Effector memory CD8-positive, alpha-beta T cell (primary cell): ENCODE measurements at places on chromosomes 4 and X.

- H3K36me3 ChIP-seq = peaks cover 19% of the 10 kb centered on the region
- peaks cover 26% of the 10 kb centered on the region for H3K4me1 ChIP-seq
- H3K27me3 ChIP-seq = peaks cover 88% of the 10 kb centered on the region
- H3K4me3 ChIP-seq = peak within 1 kb of the TSS; percentile 83
- no peak for DNase-seq
- no peak within 1 kb of the TSS for H3K27ac ChIP-seq
Observed at GRCh38 chr4:13543839-13544605, at the start of gene NKX3-2. NKX3-2 (minus strand) TSS chr4:13544508; CDS start chr4:13544414, 94 bp downstream.

DNA sequence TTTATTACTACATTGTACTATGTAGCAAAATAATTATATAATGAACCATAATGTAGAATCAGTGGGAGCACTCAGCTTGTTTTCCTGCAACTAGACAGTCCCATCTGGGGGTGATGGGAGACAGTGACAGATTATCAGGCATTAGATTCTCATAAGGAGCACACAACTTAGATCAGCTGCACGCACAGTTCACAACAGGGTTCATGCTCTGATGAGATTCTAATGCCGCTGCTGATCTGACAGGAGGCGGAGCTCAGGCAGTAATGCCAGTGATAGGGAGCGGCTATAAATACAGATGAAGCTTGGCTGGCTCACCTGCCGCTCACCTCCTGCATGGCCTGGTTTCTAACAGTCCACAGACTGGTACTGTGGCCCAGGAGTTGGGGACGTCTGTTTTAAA lies 199.2 kb downstream of the MAB21L2 start:
- H3K36me3 ChIP-seq = peaks cover 1% of the 10 kb centered on the region
- DNase-seq = no peak
- no peaks in the 10 kb centered on the region for H3K27me3 ChIP-seq
- H3K4me1 ChIP-seq = peaks cover 4% of the 10 kb centered on the region
- H3K4me3 ChIP-seq = no peak overlapping the region
- no peak overlapping the region for H3K27ac ChIP-seq

DNA sequence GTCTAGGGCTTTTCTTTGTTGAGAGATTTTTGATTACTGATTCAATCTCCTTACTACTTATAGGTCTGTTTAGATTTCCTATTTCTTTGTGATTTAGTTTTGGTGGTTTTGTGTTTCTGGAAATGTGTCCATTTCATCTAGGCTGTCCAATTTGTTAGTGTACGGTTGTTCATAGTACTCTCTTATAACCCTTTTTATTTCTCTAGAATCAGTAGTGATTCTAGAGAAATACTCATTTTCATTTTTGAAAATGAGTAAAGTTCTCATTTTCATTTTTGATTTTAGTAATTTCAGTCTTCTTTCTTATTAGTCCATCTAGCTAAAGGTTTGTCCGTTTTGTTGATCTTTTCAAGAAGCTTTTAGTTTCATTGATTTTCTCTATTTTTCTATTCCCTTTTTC lies 7.5 kb downstream of the IL13RA1 start:
- no peak for DNase-seq
- H3K27me3 ChIP-seq = peaks cover 24% of the 10 kb centered on the region
- H3K36me3 ChIP-seq = no peaks in the 10 kb centered on the region
- H3K4me3 ChIP-seq = no peak overlapping the region
- no peak overlapping the region for H3K27ac ChIP-seq

DNA sequence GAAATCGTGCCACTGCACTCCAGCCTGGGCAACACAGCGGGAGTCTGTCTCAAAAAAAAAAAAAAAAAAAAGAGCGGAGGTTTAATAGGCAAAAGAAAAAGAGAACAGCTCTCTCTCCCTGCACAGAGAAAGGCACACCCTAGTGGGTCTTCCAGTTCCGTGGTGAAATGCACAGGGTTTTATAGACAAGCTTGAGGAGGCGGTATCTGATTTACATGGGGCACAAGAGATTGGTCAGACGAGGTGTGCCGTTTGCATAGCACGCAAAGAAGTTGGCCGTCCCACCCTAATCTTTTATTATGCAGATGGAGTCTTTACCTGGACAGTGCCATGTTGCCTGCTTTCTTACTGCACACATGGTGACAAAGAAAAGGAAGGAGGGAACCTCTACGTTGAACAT lies 33.5 kb upstream of the REST start:
- no peak overlapping the region for H3K27ac ChIP-seq
- no peak overlapping the region for H3K4me3 ChIP-seq
- peaks cover 3% of the 10 kb centered on the region for H3K4me1 ChIP-seq
- DNase-seq = no peak
- H3K27me3 ChIP-seq = no peaks in the 10 kb centered on the region

- H3K4me3 ChIP-seq = no peak overlapping the region
- no peak for DNase-seq
- no peak overlapping the region for H3K27ac ChIP-seq
- H3K4me1 ChIP-seq = no peaks in the 10 kb centered on the region
- H3K36me3 ChIP-seq = no peaks in the 10 kb centered on the region
Observed at GRCh38 chr4:61500883-61501282, 300.8 kb downstream of the ADGRL3 start.
